ENCODE measurements at places on chromosomes 16 and 17.

DNA sequence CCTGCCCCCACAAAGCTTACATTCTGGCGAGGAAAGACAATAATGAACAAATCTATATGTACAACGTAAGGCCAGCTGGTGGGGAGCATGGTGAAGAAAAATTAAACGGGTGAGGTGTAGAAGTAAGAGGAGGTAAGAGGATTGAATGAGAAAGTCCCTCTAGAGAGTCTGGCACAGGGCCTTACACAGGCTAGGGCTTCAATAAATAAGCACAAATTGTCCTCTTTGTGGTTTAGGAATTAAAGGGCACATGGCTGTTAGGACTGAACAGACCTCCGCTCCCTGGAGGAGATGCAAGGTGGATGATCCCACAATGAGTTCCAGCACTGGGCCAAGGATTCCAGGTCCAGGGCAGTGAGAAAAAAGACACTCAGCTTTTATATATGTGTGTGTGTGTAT is 43.1 kb upstream of the HAPSTR1 start:
- no peak for DNase-seq

DNA sequence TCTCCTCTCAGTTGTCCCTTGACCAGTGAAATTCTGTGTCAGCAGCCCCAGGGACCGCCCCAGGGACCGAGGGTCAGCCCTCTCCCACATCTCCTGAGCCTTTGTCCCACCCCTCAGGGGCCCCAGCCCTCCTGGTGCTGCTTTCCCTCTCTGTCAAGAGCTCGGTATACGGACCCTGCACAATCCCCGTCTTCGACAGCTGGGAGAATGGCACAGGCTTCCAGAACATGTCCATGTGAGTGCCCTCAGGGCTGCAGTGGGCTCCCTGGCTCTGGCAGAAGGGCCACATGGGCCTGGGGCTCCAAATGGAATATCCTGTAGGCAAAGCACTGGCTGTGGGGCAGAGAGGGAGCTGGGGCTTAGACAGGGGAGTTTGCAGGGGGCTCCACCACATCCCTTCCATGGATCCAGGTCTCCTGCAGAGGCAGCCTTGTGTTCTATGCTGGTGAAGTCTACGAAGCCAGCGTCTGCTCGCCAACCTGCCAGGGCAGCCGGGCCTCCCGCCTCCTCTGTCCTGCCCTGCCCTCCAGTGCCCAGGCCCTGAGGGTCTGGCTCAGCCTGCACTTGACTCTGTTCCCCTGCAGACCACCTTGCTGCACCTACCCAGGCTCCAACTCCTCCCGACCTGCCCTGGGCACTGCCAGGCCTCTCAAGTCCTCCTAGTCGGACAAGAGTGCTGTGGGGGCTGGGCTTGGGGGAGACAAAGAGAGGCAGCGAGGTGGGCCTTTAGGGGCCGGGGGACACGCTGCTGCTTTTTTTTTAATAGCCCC is 28.0 kb downstream of the ADGRG5 start:
- no peak for DNase-seq

DNA sequence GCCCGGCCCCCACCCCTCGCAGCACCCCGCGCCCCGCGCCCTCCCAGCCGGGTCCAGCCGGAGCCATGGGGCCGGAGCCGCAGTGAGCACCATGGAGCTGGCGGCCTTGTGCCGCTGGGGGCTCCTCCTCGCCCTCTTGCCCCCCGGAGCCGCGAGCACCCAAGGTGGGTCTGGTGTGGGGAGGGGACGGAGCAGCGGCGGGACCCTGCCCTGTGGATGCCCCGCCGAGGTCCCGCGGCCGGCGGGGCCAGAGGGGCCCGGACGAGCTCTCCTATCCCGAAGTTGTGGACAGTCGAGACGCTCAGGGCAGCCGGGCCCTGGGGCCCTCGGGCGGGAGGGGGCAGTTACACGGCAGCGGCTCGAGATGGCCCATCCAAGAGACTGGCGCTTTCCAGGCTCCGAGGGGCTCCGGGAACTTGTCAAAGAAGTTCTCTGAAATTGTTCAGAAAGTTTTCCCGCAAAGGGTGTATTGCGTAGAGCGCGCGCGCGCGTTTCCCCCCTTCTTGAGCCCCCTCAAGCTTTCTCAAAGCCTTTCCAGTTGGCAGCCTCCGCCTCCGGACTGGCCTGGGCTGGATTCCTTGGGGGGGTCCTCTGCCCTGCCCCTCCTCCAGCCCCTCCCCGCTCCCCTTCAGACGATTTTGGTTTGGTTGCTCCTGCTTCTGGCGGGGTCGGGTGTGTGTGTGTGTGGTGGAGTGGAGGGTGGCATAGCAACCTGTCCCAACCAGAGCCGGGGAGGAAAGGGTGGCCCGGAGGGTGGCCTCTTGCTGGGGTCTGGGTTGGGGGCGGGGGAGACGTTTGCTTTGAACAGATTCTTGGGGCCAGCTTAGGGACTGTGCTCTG is 504 bp downstream of the ERBB2 start:
- no peak for DNase-seq

GRCh38 chr16:86718118-86718517 is 139.8 kb downstream of the FOXL1 start:
- no peak for DNase-seq

- DNase-seq, result no peak
Observed at GRCh38 chr17:73867056-73867455, 222.8 kb upstream of the SDK2 start.

GRCh38 chr16:19936441-19936840 is 51.8 kb upstream of the GPRC5B start:
- no peak for DNase-seq

DNA sequence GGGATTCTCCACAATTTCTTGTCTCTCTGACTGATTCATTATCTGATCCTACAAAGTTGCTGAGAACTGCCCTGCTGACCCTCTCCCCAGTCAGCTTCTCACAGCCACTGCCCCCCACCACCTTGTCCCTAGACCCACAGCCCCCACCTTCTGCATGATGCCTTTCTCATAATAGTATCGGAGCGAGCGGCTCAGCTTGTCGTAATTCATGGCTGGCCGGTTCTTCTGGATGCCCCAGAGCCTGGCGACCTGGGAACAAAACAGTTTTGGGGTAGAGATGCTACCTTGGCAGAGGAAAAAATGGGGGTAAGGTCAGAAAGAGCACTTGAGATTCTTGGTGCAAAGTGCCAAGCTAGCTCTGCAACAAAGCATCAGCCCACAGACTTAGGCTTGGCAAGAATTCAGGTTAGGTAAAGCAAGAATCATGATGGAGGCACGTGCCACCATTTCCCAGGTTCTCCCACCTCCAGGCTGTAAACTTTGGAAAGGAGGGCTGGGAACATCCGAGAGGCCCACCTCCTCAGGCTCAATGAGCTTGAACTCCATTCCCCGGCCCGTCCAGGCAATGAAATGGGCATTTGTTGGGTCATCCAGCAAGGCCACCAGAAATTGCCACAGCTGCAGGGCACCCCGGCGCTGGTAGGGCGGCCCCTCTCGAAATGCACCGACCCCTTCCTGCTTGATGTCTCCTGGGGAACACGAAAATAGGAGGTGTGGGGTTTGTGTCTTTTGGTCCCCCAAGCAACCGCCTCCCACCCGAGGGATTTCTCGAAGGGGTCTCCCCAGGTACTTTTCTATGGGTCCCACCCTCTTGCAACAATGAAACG is 16.9 kb downstream of the ETV4 start:
- no peak for DNase-seq

DNA sequence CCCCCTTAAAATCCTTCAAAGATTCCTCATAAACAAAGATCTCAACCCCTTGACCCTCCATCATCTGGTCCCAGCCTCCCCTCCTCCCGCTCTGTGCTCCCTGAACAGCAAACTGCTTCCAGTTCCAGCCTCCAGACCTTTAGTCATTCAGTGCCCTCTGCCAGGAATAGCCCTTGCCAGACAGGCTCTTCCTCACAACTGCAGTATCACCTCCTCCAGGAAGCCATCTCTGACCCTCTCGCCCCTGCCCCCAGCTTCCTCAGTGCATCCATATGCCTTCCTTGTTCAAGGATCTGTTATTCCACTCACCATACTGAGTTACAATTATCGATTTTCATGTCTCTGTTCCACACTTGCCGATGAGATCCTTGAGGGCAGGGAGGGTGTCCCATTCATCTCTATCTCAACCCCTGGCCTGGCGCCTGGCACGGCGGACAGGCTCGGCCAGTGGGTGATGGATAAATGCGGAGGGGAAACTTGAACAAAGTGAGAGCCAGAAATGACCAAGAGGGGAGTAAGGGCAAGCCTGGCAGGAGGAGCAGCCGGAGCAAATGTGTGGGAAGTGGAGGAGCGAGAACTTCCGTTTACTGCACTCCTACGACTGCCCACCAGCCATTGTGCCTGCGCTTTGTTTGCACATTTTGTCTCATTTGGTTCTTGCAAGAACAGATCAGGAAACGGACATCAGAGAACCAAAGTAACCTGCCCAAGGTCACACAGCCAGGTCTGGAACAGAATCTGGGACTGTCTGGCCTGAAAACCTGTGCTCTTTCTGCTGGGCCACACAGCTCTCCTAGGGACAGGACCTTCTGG is 2.0 kb upstream of the NXPH3 start:
- DNase-seq, result no peak

DNA sequence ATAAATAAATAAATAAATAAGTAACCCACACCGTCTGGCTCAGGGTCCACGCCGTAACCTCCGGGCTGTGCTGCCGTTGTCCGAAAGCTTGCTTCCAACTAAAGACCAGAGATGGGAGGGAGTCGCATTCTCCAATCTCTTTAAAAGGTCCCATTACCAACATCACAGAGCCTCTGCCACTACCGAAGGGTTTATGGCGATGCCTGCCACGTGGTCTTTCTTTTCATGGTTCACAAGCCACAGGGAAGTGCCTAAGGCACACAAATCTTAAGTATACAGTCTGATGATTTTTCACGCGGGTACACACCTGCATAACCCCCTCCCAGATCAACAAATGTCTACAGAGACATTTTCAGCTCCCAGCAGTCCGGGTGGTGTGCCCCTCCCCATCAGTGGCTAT is 1.4 kb downstream of the COTL1 start:
- DNase-seq, result no peak

- DNase-seq, result no peak
Observed at GRCh38 chr17:74647871-74648672, 24.5 kb upstream of the CD300E start.

GRCh38 chr16:10370096-10370726 is 15.7 kb upstream of the ATF7IP2 start:
- DNase-seq, result no peak

DNA sequence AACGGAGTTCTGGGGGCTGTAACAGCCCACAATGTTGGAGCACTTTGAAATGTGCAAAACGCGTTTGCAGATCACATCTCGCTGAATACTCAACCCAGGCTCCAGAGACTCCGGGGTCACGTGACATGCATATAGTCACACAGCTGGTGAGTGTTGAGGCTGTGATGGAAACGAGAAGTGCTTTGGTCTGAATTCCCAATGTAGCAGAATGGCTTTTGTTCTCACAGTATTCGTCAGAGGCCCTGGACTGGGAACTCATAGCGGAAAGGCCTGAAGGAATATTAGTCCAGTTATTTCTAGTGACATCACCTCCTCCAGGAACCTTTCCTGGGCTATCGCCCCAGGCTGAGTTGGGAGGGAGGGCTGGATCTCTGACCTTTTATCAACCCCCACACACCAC is 95.8 kb upstream of the CRHR1 start:
- no peak for DNase-seq

DNA sequence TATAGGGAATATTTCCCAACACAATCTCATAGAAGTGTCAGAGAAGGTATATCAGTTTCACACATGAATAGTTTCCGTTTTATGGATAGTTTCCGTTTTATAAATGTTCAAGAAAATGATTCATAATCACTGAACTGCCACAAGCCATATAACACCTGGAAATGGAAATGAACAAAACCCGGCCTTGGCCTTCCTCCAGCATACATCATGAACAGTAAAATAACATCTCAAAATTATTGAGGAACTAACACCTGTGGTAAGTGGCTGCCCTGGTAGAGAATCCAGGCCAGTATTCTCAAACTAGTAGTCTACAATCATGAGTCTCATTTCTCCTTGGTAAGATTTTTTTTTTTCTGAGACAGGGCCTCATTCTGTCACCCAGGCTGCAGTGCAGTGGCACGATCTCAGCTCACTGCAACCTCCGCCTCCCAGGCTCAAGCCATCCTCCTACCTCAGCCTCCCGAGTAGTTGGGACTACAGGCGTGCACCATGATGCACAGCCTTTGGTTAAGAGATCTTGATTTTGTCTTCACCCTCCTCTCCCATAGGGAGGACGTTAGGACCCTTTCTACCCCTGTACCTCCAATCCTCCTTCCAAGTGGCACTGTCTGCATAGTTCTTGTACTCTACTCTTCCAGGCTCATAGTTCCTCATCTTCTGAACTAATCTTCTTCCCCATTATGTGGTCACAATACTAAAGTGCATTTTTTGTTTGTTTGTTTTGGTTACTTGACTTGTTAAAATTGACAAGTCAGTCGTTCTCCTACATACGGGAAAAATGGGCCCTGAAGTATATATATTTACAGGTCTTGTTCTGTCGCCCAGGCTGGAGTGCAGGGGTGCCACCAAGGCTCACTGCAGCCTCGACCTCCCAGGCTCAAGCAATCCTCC is 15.0 kb upstream of the RGS9 start:
- DNase-seq, result peak; percentile 79

DNA sequence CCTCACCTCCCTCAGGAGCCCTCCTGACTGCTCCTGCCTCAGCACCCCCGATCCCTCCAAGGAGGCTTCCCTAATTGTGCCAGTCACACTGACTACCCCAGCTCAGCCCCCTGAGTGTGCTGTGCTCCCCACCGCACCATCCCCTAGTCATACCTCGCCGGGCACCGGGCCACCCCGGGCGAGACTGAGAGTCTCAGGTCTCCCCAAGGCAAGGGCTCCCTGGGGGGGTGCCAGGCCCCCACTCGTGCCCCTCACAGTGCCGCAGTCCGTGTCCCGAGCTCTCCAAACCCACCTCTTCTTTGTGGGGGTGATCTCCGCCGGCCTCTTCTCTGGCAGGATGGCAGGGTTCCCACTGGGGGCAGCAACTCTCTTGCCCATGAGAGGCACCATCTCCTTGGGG is 3.2 kb downstream of the TRPV3 start:
- no peak for DNase-seq

DNA sequence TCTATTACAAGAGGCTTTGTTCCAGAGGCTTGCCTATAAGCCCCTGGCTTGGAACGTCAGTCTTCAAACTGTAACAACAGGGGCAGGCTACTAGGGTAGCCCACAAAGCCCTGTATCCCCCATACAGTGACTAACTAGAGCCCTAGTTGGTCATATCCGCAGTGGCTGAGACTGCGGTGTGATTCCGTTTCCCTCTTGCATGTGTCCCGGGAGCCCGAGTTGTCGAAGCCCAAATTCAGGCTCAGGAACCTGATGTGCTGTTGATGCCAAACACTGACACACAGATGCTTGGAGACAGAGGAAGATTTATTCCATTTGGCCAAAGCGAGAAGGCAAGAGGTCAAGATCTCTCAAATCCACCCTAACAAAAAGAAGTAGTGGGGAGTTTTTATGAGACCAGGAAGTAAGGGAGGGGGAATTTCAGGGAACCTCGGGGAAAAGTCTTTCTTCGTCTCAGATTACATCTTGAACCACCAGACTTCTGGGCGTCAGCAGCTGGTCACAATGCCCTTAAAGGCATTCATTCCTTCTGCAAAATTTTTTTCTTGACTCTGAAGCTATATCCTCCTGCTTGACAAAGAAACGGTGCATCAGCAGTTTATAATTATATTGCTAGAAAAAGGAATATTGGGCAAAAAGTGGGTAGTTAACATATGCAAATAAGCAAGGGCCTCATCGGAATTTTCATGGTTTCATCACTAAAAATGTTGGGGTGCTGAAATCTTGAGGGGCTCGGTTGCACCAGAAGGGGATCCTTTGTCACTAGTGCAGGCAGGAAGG is 879 bp downstream of the SLFN5 start:
- peak; percentile 68 for DNase-seq

- no peak for DNase-seq
Observed at GRCh38 chr16:87579691-87580090, 22.6 kb upstream of the JPH3 start.
